ENCODE measurements at places on chromosomes 4 and X. TPM values are rescaled to one million over a fixed set of nuclear protein-coding genes. Genes with fewer than 3 reads are reported as not detected.

- DNase-seq, result no peak
These were observed 38.6 kb downstream of the TSC22D3 start for GRCh38 chrX:107736781-107737531.

GRCh38 chr4:139242511-139243051 is 37.4 kb downstream of the MGARP start:
- DNase-seq, result peak; percentile 81

Gene ALB
- total RNA-seq, result not detected

GRCh38 chr4:24192018-24192641 is 302.3 kb upstream of the PPARGC1A start:
- DNase-seq, result no peak

Gene EFHC2
- total RNA-seq, result not detected

- DNase-seq, result no peak
These were observed 129.4 kb downstream of the ANAPC10 start for GRCh38 chr4:144968606-144969005.

Gene CTAG1B
- not detected for total RNA-seq

Gene PAQR3
- total RNA-seq, result 22.1 TPM

GRCh38 chr4:58113126-58113525 is 1002.9 kb upstream of the IGFBP7 start:
- DNase-seq, result no peak

DNA sequence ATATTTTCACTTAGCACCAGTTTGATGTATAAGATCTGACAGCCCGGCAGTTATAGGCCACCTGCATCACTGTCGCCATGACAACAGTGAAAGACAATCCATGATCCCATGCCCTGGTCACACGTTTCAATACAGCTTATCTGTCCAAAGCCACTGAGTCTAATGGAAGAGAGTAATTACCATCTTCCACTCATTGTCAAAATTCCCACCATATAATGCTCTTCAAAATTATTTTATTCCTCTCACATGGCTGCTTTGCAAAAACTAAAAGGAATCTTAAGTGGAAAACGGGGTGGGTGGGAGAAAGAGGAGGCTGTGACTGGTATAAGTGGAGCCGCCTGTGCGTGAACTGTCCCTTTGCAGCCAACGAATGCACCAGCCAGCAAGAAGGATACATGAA is 44.2 kb downstream of the MAML3 start:
- DNase-seq, result no peak

DNA sequence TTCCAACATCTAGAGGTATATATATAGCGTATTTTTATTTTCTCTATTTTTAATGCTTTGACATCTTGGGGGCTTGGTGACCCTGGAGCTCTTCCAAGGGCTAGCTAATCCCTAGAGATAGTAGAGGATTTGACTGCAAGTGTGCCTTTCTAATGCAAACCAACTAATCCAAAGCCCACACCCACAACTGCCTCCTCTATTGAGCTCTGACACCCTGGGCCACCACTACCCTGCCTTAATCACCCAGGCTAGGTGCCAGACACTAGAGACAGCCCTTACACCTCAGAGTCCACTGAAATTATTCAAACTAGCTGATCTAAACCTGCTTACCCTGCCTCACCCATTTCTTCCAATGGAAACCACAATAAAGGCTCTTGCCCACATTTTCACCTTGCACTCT is 69.6 kb upstream of the ATXN3L start:
- no peak for DNase-seq

Gene TCEAL6
- total RNA-seq, result not detected

DNA sequence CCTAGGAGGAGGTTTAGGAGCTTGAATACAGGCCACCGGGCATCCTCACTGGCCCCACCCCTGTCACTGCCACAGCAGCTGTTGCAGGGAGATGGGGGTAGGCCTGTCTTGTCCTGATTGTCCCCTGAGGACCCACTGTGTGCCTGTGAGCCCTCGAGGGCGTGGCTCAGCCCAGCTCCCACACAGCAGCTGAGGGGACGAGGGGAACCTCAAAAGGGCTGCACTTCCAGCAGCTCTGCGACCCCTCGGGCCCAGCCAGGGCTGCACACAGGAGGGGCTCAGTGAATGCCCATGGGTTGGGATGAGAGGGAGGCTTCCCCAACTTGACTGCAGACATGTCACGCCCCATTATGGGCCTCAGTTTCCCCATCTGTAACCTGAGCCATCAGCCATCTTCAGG is 225.9 kb downstream of the AFAP1 start:
- no peak for DNase-seq

GRCh38 chr4:186137196-186137794 is 32.8 kb downstream of the FAM149A start:
- no peak for DNase-seq

DNA sequence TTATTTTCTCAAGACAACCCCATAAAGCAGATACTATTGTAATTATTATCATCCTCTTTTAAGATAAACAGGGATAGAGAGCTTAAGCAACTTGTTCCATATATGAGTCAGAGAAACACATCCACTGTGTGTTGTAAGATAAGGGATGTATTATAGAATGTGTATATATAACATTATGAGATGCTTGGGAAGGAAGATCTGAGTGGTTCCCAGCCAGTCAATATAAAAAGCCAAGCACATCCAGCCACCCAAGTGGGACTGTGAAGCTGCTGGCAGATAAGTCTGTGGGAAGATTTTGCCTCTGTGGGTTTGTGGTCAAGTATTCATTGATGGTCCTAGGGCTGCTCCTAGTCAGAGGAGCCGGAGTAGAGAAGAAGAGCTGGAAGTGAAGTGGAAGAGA is 16.5 kb upstream of the BMPR1B start:
- DNase-seq, result no peak

- DNase-seq, result no peak
These were observed 53.3 kb downstream of the TEX13A start for GRCh38 chrX:105167233-105167632.

Gene SETD7
- total RNA-seq, result 86.0 TPM

- DNase-seq, result no peak
These were observed 93.3 kb downstream of the NAA11 start for GRCh38 chr4:79232540-79232939.

- DNase-seq, result peak; percentile 41
These were observed 46.9 kb upstream of the VEGFC start for GRCh38 chr4:176839656-176840055.

DNA sequence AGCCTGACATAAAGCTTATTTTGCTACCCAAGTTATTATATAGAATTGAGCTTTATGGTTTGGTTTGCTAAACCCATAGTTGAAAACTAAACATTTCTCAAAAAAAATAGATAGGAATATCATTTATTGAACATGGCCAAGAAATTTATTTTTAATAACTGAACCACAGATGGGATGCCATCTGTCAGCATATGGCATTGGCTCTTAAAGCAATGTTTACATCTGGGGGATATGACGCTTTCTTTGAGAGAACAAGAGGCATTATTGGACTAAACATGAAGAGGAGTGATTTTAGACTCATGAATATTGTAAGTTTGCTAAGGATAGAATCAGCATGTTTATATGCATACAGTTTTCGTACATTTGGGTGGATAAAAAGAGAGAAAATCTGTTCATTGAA is 132.6 kb upstream of the SLIT2 start:
- DNase-seq, result no peak

- peak; percentile 11 for DNase-seq
These were observed 6.1 kb upstream of the ABRAXAS1 start for GRCh38 chr4:83490876-83491450.

Gene SPIN4
- total RNA-seq, result 5.9 TPM

Gene DOCK11
- 19.0 TPM for total RNA-seq

Measured in HFFc6 (cell line).